ENCODE measurements at places on chromosomes 11 and 22. TPM values are rescaled to one million over a fixed set of nuclear protein-coding genes. Genes with fewer than 3 reads are reported as not detected.

- H3K4me3 ChIP-seq, result no peak overlapping the region
- no peaks in the 10 kb centered on the region for H3K36me3 ChIP-seq
- H3K27ac ChIP-seq, result no peak overlapping the region
These were observed 2.8 kb upstream of the CYTH4 start for GRCh38 chr22:37279331-37280181.

DNA sequence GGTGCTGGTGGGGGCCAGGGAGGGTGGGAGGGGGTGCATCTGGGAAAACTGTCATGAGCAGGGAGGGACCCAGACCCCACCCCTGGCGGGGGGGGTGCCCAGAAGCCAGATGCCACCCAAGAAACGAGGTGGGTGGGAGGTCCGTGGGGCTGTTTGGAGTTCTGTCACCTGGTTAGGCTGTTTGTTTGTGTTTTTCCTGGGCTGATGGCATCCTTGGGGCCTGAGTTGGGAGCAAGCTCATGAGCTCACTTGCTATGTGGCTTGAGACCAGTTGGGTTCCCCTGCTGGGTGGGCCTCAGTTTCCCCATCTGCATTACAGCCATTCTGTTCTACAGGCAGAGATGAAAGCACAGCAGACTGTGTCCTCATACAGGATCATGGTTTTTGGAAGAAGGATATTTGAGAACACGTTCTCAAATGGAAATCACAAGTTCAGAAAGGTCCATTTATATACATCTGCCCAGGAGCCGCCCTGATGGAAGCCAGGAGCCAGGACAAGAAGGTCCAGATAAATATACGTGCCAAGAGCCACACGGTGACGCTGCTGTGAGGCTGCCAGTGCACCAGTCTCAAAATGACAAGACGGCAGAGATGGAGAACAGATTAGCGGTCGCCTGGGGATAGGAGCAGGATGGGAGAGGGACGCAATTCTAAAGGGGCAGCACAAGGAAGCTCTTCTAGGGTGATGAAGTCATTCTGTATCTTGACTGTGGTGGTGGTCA, 312.9 kb downstream of the MN1 start:
- no peaks in the 10 kb centered on the region for H3K36me3 ChIP-seq
- no peak for DNase-seq
- no peaks in the 10 kb centered on the region for H3K27me3 ChIP-seq
- H3K4me1 ChIP-seq, result no peaks in the 10 kb centered on the region
- H3K27ac ChIP-seq, result no peak overlapping the region
- no peak overlapping the region for H3K4me3 ChIP-seq

DNA sequence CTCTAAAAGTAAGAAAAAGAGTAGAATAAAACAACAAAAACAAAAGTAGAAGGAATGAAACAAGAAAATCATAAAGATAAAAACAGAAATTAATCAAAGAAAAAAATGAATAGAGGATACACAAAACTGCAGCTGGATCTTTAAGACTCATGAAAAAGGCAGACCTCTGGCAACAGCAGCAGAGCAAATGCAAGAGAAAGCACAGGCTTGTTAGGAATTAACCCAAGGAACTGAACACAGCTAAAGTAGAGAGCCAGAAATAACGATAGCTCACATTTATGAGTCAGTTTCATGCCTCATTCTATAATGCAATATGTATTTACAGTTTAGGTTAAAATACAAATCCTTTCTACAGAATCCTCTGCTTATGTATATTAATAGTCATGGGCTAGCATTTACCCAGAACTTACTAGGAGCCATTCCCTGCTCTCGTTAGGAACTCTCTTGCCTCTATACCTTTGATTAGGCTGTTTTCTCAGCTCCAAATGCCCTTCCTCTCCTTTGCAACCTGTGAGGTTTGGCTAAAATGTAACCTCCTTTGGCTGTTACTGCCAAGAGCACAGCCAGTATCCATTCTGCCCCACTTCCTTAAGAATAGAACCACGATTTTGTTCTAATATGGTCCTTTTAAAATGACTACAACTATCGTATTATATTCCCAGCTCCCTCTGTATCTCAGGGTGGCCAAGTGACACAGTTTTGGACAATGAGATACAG, 38.3 kb upstream of the NFAM1 start:
- no peak overlapping the region for H3K4me3 ChIP-seq
- no peaks in the 10 kb centered on the region for H3K4me1 ChIP-seq
- H3K27ac ChIP-seq, result no peak overlapping the region
- DNase-seq, result no peak
- H3K36me3 ChIP-seq, result no peaks in the 10 kb centered on the region

GRCh38 chr11:96736601-96737000, 346.8 kb downstream of the JRKL start:
- H3K27me3 ChIP-seq, result no peaks in the 10 kb centered on the region
- H3K36me3 ChIP-seq, result no peaks in the 10 kb centered on the region
- no peak overlapping the region for H3K27ac ChIP-seq
- H3K4me3 ChIP-seq, result no peak overlapping the region

DNA sequence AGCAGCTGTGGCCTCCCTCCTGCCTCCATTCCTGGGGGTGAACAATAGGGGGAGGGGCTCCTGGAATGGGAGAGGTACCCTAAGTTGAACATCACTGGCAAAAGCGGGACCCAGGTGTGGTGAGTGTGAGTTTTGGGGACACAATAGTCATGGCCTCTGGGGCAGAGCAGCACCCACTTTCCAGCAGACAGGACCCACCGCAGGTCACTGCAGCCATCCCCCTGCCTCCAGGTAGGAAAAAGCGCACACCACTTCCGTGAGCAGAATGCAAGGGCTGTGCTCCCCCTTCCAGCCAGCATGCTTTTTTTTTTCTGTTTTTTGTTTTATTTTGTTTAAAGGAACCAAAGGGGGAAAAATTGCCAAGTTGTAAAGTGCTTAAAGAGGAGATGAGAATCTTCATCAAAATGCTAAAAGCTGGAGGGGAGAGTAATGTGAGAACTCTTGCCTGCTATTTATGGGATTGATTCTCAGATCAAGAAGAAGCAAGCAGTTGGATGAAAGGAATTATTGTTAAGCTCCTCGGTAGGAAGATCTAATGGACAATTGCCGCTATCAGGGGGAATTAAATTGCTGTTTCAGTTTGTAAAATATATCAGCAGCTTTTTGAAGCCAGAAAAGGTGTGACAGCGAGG, 152.9 kb downstream of the FEZ1 start:
- H3K4me1 ChIP-seq, result no peaks in the 10 kb centered on the region
- no peak for DNase-seq
- no peak overlapping the region for H3K27ac ChIP-seq
- H3K36me3 ChIP-seq, result no peaks in the 10 kb centered on the region
- no peak overlapping the region for H3K4me3 ChIP-seq
- no peaks in the 10 kb centered on the region for H3K27me3 ChIP-seq

DNA sequence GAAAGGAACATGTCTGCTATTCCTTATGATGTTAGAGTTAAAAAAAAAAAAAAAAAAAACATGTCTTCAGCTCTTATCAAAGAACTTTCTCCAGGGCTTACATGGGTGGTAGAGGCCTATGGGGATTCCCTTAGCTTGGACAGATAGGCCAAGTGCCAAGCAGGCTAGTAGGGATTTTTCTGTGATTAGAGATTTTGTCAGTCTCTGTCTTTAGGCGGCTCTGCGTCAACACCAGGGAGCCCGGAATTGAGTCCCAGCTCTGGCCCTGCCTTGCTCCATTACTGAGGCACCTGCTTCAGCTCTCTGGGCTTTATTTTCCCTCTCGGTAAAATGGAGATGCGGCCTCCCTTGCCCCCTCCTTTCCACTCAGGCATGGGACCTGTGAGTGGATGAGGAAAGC, 13.1 kb downstream of the CRY2 start:
- no peak overlapping the region for H3K27ac ChIP-seq
- peaks cover 84% of the 10 kb centered on the region for H3K36me3 ChIP-seq
- H3K4me1 ChIP-seq, result no peaks in the 10 kb centered on the region
- DNase-seq, result no peak
- no peaks in the 10 kb centered on the region for H3K27me3 ChIP-seq
- no peak overlapping the region for H3K4me3 ChIP-seq

DNA sequence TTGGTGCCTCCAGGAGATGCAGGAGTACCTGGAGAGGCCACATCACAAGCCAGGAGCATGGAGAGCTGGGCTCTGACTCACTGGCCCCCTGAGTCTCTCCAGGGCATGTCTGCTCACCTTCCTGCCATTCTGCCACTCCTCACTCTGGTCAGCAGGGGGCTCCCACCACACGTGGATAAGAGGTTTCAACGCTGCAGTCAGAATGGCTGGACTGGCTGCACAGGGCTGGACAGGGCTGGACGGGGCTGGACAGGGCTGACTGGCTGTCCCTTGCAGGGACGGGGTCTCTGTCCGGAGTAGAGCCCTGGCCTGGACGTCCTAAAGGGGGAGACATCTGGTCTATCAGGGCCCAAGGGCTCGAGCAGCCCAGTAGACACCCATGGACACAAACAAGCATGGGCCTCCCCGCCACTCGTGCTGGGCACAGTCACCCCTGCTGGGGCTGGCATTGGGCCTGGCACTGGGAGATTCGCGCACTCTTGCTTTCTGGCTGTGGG, 34.6 kb downstream of the CYTH4 start:
- H3K27ac ChIP-seq, result no peak overlapping the region
- H3K27me3 ChIP-seq, result no peaks in the 10 kb centered on the region
- H3K4me1 ChIP-seq, result peaks cover 28% of the 10 kb centered on the region

DNA sequence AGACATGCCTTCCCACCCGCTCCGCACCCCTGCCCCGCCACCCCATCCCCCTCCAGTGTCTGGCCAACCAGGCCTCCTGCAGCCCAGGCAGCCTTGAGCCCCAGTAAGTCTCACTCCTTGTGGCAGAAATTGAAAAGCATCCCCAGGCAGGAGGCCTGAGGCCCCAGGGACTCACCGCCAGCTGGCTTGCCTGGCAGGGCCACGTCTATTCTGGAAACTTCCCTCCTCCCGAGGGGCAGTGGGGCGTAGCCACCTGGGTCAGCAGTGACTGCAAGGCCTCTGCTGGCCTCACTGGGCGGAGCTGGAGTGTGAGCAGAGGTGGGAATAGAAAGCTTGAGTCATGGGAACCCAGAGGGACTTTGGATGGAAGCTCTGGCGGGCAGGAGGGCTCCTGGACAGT, 26.3 kb downstream of the ANO1 start:
- H3K36me3 ChIP-seq, result no peaks in the 10 kb centered on the region
- no peak overlapping the region for H3K4me3 ChIP-seq
- no peaks in the 10 kb centered on the region for H3K27me3 ChIP-seq
- no peak for DNase-seq

DNA sequence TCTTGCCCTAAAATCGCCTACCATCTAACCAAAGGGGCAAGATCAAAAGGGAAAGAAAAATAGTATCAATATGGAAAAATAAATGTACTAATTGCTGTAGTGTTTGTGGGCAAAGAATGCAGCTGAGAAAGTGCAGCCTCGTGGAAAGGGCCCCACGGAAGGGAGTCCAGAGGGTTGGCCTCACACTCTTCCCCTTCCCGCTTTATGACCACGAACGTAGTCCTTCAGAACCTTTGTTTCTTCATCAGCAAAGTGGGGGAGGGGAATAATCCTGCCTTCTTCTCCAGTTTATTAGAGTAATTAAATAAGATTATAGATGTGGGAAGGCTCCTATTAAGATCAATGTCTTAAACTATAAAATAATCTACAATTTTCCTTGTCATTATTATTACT, 41.0 kb downstream of the FLI1 start:
- no peak overlapping the region for H3K27ac ChIP-seq
- H3K4me3 ChIP-seq, result peak overlapping the region; percentile 31
- no peaks in the 10 kb centered on the region for H3K27me3 ChIP-seq
- H3K4me1 ChIP-seq, result peaks cover 96% of the 10 kb centered on the region
- no peak for DNase-seq

- no peaks in the 10 kb centered on the region for H3K36me3 ChIP-seq
- H3K27me3 ChIP-seq, result no peaks in the 10 kb centered on the region
- no peak for DNase-seq
- H3K4me1 ChIP-seq, result no peaks in the 10 kb centered on the region
- no peak overlapping the region for H3K27ac ChIP-seq
These were observed 70.2 kb upstream of the KIRREL3 start for GRCh38 chr11:127070808-127071207.

GRCh38 chr11:60891103-60891741, 15.2 kb downstream of the PRPF19 start:
- peaks cover 15% of the 10 kb centered on the region for H3K36me3 ChIP-seq
- no peaks in the 10 kb centered on the region for H3K27me3 ChIP-seq
- no peak overlapping the region for H3K27ac ChIP-seq
- H3K4me1 ChIP-seq, result no peaks in the 10 kb centered on the region
- H3K4me3 ChIP-seq, result no peak overlapping the region

The POU2AF1 gene
- total RNA-seq, result 1.5 TPM

- no peaks in the 10 kb centered on the region for H3K27me3 ChIP-seq
- H3K4me1 ChIP-seq, result no peaks in the 10 kb centered on the region
- no peak overlapping the region for H3K4me3 ChIP-seq
- no peaks in the 10 kb centered on the region for H3K36me3 ChIP-seq
These were observed 41.6 kb upstream of the UCP3 start for GRCh38 chr11:74050465-74050864.
